Effector CD4-positive, alpha-beta T cell (primary cell): ENCODE measurements at places on chromosomes 2 and 18.

DNA sequence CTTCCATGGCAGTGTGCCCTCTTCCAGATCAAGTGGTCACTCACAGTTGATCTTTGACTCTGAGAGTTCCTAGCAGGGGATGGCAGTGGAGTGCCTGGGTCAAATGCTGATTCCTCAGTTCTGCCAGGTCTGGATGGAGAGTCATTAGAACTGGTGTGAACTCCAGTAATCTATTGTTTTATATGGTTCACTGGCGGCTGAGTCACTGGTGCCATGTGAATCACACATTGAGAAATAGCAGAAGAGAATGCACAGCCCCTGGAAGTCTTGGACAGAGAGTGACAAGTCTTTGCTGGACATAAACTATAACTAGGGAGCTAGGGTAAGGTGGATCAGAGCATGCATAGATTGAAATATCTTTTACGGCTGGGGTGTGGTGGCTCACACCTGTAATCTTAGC, 86.9 kb downstream of the EIF2AK3 start:
- DNase-seq = no peak

DNA sequence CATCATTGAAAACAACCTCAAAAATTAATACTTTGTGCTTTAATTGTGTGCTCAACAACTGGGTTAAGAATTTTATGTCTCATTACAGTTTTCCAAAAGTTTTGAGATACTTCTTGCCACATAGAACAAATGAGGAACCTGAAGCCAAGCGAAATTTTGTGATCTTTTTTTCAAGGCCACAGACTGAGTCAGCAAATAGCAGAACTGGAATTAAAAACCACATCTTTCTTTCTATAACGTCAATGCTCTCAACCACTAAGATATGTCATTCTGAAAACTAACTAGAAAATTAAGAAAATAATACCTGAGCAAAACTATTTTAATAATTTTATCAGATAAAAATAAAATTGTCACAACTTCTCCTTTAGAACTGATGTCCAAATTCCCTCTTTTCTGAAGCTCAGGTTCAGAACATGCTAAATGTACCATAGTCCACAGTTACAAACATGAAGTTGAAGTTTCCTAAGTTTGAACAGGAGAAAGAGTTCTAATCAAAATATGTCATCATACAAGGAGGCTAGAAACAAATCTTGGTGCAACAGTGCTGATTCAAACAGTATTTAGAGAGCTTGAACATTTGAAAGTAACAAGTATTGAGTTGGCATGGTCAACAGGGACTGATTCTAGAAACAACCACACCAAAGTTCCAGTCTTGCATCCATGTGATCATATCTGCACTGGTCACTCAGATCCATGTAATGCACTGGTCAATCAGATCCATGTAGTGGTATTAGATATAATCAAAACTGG, 27.6 kb upstream of the CALCRL start:
- DNase-seq = no peak

DNA sequence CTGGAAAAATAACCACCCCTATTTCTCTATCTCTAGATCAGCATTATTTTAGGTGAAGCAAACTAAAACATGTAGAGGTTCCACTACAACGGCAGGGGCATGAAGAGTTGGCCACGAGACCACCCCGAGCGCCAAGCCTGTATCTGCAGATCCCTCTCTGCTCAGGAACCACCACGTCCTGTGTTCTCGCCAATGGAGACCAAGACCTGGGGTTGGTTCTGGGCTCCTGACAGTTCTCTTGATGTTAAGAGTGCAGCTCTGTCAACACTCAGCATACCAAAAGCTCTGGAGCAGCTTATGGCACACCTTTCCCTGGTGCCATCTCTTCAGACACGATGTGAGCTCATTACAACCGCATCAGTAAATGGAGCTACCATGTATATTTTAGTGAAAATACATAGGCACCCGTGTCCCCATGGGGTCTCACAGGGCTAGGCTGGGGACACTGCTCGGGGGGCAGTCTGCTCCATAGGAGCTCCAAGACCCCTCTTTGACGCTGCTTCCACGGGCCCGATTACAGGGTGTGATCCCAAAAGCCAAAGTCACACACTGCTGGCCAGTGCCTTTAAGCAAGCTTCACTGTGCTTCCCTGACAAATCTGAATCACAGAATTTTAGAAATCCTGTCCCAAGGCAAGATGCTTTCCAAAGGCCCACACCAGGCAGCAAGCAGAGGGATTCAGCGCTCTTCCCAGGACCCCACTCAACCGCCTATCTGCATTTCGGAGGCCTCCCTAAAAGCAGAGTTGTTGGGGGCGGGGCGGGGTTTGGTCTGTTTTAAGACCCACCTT, 72.2 kb downstream of the EMILIN2 start:
- no peak for DNase-seq

DNA sequence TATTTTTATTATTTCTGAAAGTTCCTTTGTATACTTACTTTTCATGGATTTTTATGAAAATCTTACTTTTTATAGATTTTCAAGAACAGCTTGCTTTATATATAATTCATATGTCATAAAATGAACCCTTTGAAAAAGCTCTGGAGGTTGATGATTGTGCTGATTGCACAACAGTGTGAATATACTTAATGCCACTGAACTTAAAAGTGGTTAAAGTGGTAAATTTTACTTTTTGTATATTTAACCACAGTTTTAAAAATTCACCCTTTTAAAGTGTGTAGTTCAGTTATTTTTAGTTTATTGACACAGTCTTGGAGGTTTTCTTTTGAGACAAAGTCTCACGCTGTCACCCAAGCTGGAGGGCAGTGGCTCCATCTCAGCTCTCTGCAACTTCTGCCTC, 8.4 kb downstream of the SANBR start:
- DNase-seq = no peak

DNA sequence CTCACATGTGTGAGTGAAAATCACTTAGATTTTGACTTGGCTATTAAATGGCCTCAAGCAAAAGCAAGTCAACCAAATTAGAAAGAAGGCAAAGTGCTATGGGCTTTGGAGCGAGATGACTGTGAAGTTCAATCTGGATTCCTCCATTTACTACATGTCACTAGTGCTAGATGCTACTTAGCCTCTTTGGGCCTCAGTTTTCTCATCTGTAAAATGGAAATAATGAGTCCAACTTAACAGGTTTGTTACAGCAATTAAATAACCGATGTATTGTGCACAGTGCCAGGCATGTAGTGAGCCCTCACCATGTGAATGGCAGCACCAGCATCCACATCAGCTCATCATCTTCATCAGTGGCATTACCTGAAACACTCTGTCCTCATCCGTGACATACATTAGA, 376.3 kb downstream of the MTX2 start:
- no peak for DNase-seq

- no peak for DNase-seq
Measured at GRCh38 chr2:171142398-171142797, 18.3 kb downstream of the TLK1 start.

- no peak for DNase-seq
Measured at GRCh38 chr2:239876271-239876947, 148.7 kb downstream of the NDUFA10 start.

DNA sequence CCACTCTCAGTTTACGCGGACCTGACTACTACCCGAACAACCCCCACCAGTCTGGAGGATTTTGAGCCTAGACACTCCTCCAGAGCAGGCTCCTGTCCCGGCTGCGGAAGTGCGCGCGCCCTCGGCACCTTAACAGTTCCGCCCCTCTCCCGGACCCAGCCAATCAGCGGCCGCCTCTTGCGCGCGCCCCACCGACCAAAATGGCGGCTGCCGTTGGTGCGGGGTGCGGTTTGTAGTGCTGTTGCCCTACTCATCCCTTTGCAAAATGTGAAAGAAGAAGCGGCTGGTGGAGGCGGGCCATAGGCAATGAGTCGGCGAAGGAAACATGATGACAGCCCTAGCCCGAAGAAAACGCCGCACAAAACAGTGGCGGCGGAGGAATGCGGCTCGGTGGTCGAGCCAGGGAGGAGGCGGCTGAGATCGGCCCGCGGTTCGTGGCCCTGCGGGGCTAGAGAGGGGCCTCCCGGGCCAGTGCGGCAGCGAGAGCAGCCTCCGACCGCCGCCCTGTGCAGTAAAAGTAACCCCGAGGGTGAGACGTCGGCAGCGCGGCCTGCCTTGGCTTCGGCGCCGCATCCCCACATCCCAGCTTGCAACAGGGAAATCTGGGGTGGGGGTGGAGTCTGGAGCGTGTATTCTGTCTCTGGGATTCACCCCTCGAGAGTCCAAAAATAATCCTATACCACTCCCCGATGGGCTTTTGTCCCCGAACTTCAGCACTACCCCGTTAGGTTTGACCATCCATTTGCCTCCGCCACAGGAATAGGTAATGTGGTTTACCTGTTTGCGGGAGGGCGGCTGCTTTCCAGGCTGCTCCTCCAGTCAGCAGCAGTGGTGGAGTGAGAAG, at the start of gene ETAA1:
Gene ETAA1 (plus strand): TSS at position 191 of the 844 bp plus-strand sequence. CDS start 116 bp downstream, at position 307.
- peak; percentile 90 for DNase-seq

GRCh38 chr2:62163106-62163831, 32.6 kb upstream of the B3GNT2 start:
- DNase-seq = no peak

DNA sequence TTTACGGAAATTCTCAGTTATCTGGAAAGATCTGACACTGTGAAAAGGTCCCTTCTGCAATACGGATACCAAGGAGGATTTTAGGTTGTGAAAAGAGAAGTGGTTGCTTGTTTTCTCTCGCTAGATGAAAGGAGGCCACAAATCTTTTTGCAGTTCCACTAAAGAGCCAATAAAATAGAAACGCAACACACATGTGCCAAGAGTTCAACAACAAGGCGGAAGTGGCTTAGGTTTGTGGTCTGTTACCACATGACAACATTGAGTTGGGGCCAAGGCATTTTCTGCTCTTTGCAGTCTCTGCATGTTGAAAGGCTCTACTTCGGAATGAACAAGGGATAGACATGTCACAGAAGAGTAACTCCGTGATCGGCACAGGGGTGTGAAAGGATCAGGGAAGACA, 115.7 kb upstream of the OSR1 start:
- peak; percentile 5 for DNase-seq

DNA sequence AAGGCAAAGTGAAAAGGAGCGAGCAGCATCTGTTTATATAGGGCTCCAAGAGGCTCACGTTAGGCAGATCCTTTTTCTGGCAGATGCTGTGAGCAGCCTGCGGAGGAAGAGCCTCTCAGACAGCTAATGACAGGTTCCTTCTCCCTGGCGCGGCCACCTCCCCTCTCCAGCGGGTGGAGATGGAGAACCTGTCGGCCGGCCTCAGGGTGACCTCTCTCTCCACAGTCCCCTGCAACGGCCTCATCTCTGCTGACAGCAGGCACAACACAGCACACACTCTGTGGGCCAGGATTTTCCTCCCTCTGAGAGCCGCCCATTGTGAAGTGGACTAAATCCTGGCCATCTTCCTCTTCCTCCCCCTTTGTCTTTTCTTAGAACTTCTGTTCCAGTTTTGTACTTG, 119.8 kb downstream of the PRKCE start:
- no peak for DNase-seq

DNA sequence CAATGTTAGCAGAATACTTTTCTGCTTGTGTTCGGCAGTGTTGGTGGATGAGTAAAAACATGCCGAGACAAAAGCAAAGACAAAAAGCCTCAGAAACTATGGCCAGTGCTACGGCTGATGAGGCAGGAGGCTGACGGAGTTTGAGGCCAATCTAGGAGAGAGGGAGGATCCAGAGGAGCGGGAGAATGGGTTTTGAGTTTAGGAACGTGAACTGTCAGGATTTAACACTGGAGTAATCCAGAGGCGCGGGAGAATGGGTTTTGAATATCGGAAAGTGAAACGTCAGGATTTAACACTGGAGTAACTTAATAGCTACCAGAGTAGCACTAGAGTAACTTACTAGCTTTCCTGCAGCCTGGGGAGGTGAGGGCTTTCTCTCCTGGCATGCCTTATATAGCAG, 37.4 kb downstream of the LYPD6B start:
- DNase-seq = no peak

GRCh38 chr2:207184348-207184747, 18.6 kb upstream of the KLF7 start:
- no peak for DNase-seq

DNA sequence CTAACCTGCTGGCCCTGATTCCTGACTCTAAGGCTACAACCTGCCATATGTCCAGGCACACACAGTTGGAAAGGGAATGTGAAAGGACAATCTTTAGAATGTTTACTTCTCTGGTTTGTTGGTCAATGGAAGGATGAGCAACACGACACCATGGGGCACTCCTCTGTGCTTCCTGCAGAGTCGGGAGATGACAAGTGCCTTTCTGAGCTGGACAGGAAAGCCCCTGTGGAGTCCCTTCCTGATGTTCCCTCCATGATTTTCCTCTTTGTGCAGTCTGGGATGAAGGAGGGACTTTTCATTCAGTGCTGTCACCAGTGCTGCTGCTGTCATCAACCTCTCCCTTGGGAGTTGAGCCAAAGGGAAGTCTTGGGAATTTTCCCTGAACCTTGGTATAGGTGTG, 22.6 kb upstream of the SERPINB7 start:
- DNase-seq = no peak

- no peak for DNase-seq
Measured at GRCh38 chr18:10240973-10241372, 213.5 kb upstream of the APCDD1 start.

- no peak for DNase-seq
Measured at GRCh38 chr18:50848991-50849390, 29.2 kb upstream of the MRO start.

DNA sequence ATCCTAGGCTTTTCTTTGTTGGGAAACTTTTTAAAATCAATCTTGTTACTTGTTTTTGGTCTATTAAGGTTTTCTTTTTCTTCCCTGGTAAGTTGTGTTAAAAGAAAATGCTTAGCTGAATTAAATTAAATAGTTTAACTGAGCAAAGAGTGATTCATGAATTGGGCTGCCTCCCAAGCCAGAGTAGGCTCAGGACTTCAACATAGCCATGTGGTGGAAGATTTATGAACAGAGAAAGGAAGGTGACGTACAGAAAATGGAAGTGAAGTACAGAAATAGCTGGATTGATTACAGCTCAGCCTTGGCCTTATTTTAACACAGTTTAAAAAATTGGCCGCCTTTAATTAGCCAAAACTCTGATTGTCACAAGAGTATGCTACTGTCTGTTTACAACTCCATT, 27.9 kb upstream of the GALNT5 start:
- no peak for DNase-seq

GRCh38 chr2:172995323-172996244, 80.1 kb upstream of the MAP3K20 start:
- DNase-seq = no peak

- no peak for DNase-seq
Measured at GRCh38 chr18:48575658-48576456, 37.0 kb downstream of the CTIF start.

DNA sequence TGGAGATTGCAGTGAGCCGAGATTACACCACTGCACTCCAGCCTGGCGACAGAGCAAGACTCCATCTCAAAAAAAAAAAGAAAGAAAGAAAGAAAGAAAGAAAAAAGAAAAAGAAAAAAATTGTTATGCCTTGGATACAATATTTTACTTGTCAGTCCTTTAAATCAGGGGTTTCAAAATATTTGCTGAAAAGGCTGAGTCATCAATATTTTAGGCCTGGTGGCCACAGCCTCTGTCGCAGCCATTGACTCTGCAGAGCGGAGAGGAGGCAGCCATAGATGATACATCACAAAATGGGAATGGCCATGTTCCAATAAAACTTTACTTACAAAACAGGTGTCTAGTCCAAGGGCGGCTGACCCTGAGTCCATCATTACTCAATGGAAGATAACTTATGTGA, 314.8 kb upstream of the SALL3 start:
- DNase-seq = no peak
